Neural crest cell (in vitro differentiated cells): ENCODE measurements at places on chromosomes 3 and 15.

- no peak for DNase-seq
Observed at GRCh38 chr3:105503191-105503593, 136.5 kb downstream of the ALCAM start.

DNA sequence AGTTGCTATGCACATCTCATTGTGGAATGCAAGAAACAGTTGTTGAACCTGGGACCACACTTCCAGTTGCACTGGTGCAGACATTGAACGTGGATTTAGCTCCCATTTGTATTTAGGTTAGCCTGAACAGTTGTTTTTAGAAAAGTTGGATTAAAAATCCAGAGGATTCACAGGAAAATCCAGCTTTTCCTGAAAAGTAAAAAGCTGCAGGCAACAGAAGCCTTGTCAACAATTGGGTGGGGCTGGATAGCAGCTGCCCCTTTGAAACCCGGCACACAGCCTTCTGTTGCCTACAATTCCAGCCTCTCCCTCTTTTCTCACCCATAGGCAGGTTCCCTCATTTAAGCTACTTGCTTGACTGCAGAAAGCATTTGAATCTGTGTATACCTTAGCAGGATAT, 165.3 kb upstream of the TBL1XR1 start:
- no peak for DNase-seq

GRCh38 chr3:113231827-113232253, 20.5 kb downstream of the BOC start:
- DNase-seq = no peak

GRCh38 chr3:138180375-138181029, 5.8 kb upstream of the DBR1 start:
- no peak for DNase-seq

GRCh38 chr3:131714585-131715220, 211.9 kb upstream of the MRPL3 start:
- DNase-seq = no peak

DNA sequence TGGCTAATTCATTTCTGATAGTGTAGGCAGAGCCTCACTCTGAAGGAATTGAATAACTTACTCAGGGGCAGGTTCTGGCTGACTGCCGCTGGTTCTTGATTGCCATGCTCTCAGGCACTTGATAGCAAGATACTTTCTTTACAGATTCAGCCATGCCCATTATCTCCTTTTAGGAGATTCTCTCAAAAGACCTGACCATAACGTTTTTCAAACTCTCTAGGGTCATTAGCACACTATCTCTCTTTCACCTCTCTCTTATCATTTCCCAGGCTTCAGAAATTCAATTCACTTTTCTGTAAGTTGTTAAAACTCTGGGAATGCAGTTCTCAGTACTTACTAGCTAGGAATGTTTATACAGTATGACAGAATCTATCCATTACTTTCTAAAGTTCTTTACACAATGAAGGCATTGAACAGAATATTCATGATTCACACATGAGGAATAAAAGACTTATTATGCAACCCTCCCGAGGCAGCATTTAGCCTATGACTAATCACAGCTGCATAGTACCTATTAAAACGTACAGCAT, 850.3 kb upstream of the CADM2 start:
- DNase-seq = no peak

- DNase-seq = no peak
Observed at GRCh38 chr3:184336547-184337398, 627 bp upstream of the FAM131A start.

DNA sequence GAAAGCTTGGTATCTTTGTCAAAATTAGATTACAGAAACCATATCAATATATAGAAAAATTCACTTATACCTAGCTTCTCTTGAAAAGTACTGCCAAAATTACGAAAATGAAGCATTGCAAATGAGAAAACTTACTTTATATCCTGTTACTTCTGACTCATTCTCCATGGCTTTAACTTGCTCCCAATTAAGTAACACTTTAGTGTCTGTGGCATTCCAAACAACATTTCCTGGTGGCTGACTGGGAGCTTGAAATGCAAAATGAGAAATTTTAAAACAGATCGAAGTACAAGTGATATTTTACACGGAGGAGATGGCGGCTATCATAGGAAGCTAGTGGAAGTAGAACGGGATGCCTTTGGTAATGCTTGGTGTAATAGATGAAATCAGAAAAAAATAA, 347.3 kb downstream of the CNTN3 start:
- no peak for DNase-seq

GRCh38 chr3:12321015-12321414, 32.1 kb downstream of the PPARG start:
- DNase-seq = no peak

DNA sequence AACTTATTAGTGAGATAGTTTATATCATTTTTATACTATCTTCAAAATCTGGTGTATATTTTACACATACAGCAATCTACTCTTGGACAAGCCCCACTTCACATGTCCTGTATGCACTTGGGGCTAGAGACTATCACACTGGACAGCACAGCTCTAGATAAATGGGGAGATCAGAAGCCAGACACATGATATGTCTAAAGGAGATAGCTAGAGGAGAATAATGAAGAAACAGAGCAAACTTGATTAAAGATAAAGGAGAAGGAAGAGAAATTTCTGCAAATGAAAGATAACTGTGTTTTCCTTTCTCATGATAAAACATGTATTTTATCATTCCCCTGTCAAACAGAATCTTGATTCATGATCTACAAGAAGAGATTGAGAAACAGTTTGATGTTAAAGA, 13.0 kb downstream of the CPA3 start:
- DNase-seq = no peak

DNA sequence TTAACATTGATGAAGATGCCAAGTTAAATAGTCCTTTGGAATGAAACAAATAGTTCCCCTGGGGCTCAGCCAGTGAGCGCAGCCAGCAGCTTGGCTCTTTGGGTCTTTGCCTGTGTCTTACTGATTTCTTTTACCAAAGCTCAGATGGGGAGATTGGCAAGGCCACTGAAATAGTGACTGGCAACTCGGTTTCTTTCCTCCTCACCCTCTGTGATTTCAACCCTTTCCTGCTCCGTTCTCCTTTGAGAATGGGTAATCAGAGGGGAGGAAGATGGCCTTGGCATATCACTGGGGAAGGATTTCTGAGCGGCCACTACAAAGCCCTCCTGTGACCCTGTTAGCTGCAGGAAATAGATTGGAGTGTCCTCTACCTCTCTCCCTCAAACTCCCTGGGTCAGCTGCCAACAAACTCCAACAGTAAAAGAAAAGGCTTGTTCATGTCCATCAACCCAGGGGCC, 337.1 kb upstream of the LRRFIP2 start:
- DNase-seq = no peak

DNA sequence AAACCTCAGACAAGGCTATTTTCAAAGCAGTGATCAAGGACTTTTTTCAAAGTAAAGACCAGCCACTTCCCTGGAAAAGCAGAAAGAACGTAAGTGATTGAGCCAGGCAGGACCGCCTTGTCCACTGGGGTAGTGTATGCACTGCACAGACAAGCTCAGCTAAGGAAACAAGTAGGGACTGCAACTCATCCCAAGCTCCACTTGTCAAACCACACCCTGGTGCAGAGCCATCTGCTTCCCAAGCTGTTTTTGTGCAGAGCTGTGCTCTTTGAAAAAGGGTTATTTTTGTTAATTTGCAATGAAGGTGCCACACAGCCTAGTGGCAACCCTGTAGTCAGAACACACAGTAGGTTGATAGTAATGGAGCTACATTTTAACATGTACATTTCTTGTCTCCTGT, 193.3 kb downstream of the ADAMTS9 start:
- no peak for DNase-seq

DNA sequence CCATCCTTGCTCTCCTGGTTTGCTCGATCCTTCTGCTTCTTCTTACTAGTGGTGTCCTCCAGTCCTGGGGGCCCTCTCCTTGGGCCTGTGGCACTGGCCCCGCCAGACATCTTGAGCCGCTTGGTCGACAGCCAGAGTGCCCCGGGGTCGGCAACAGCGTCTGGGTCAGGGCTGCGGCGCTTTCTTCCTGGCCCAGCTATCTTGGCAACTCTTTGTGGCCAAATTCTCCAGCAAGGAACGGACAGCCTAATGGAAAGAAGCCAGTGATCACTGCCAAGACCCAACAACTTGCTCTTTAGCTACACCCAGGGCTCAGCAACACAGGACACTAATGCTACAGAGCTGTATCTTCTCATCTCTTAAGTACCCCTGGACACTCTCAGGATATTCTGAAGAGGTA, 1.6 kb downstream of the USP19 start:
- DNase-seq = no peak

GRCh38 chr3:106809623-106810299, 567.5 kb upstream of the CCDC54 start:
- DNase-seq = no peak

- no peak for DNase-seq
Observed at GRCh38 chr15:32715276-32715675, 2.5 kb upstream of the GREM1 start.

- no peak for DNase-seq
Observed at GRCh38 chr15:33243393-33243792, 48.9 kb upstream of the FMN1 start.

GRCh38 chr3:190444576-190445145, 5.0 kb downstream of the TMEM207 start:
- DNase-seq = no peak

GRCh38 chr15:85100186-85100937, 118.7 kb downstream of the PDE8A start:
- DNase-seq = no peak

DNA sequence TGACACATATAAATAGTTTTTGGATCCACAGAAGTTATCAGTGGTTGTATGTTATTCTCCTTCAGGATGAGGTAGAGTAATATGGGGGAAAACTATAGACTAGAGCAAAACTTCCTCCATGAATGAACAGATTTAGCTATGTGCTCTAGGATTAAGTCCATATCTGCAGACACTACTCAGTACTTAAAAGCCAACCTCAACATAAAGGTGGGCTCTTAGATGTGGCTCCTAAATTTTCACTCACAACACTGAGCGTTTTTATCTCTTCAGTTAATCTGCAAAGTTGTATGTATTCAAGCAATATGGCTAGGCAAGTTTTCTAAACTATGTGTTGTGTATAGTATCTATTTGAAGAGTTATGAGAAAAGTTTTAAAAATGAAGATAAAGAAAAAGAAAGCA, 147.0 kb upstream of the SLITRK3 start:
- DNase-seq = no peak

DNA sequence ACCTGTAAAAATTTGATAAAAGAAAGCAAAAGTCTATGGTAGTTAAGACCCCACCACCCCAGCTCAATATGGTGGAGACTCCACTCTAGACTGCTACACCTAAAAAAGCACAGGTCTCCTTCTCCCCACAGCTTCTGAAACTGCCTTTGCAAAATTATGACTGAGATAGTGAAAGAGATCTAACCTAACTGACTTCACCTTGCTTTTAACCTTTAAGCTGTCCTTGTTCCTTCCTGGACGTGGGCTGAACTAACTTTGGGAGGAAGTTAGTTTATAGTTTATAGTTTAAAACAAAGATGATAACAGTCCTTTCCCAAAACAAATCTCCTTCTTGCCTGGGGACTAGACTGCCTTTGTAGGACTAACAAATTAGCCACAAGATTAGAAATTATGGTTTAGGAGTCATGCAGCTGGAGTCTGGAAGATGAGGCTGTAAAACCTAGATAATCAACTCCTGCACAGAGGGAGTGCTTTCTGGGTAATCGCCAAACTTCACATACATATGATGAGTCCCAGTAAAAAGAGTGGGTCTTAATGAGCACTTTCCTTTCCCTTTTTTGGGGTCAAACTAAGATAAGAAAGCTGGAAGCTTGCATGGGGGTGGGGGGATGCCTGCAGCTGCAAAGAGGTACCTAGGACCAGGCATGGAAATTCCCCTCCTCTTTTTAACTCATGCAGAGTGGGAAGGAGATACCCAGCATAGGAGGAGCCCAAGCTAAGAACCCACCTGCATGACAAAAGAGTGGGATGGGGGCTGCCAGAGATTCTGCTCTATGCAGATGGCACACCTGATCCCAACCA, 17.5 kb downstream of the CCR8 start:
- no peak for DNase-seq

- no peak for DNase-seq
Observed at GRCh38 chr15:82533801-82534200, 6.5 kb downstream of the RPS17 start.

- DNase-seq = no peak
Observed at GRCh38 chr3:78848392-78849288, 919.2 kb downstream of the ROBO1 start.

GRCh38 chr3:53887446-53887845, 4.2 kb downstream of the SELENOK start:
- no peak for DNase-seq

GRCh38 chr3:26350853-26351252, 271.7 kb upstream of the LRRC3B start:
- DNase-seq = no peak

DNA sequence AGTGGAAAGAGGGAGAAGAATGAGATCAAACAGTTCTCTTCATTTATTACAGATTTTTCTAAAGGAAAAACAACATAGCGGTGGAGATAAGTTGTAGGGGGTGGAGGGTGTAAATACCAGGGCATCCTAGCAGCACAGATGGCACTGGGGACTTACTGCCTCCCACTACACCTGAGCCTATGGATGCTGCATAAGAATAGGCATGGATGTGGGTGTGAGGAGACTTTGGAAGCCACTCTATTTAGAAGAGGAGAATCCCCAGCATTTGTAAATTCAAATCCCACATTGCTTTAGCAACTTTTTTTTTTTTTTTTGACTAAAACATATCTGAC, 27.4 kb upstream of the IL1RAP start:
- DNase-seq = no peak

DNA sequence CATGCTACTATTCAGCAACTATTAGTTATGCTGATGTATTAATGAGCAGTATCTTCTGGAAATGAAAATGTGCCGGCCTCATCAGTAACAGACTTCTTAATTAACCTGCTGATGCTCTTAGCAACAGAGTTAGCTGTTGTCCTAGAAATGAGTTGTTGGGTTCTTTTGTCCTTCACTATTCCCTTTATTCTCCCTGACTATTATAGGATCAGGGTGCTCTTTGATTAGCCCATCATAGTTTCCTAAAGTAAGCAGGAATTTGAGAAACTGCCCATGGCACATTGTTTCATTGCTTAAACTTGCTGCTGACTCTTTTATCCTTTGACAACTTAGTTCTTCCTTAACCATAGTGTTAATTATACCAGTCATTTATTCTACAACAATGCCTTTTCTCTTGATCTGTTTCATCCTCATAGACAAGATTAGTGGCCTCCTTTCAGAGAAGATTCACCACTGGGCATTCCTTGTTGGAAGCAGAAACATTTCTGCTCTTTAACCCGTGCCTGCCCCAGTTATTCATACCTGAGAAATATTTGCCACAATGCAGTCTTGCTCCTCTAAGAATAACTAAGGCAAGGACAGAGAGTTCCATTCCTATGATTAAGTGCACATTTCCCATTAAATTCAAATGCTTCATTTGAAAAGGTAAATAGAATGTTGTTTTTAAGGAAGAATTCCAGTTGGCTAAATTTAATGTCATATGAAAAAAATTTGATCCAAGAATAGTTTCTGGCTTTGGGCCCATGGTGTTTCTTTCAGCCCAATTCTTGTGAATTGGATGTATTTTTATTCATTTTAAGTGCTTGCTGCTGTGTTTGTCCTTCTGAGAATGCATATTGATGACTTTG, 573.3 kb upstream of the TBL1XR1 start:
- DNase-seq = no peak

- DNase-seq = no peak
Observed at GRCh38 chr3:195450731-195451229, 8.0 kb upstream of the ACAP2 start.
